ENCODE measurements at places on chromosomes 16 and 17. TPM values are rescaled to one million over a fixed set of nuclear protein-coding genes. Genes with fewer than 3 reads are reported as not detected.
A peak's percentile ranks its signal among the peaks of the same experiment; 100 is the strongest.

- DNase-seq, result no peak
Measured at GRCh38 chr17:35735036-35735805, 3.8 kb downstream of the RASL10B start.

DNA sequence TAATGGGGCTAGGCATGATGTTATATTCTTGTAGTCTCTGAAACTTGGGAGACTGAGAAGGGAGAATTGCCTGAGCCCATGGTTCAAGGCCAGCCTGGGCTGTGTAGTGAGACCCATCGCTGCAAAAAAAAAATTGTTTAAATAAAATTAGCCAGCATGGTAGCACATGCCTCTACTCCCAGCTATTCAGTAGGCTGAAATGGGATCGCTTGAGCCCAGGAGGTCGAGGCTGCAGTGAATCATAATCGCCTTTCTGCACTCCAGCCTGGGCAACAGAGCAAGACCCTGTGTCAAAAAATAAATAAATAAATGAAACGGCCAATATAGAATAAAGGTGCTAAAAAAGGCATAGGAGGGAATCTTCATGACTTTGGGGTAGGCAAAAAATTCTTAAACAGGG is 13.9 kb upstream of the SLX4 start:
- DNase-seq, result no peak

DNA sequence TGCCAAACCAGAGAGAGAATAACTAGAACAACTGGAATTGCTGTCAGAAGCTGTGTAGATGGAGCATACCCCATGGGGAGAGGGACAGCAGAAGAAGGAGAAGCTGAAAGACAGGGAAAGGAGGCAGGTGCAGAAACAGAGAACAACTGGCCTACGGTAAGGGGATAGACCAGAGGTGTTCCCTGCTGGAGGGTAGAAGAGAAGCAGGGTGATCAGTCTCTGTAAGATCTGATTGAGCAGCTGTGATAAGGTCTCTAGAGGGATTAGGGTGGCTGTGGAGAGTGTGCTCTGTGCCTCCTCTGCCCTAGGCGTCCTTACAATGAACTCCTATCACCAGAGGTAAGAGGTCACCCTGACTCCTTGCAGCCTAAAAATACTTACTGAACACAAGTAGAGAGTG is 30.4 kb upstream of the HS3ST3B1 start:
- DNase-seq, result no peak

GRCh38 chr17:69539781-69540319 is 125.4 kb downstream of the MAP2K6 start:
- no peak for DNase-seq

- no peak for DNase-seq
Measured at GRCh38 chr17:6135996-6136395, 65.8 kb downstream of the WSCD1 start.

G6PC1 gene
- not detected for total RNA-seq

GRCh38 chr16:53985861-53986260 is 281.9 kb downstream of the FTO start:
- DNase-seq, result no peak

DNA sequence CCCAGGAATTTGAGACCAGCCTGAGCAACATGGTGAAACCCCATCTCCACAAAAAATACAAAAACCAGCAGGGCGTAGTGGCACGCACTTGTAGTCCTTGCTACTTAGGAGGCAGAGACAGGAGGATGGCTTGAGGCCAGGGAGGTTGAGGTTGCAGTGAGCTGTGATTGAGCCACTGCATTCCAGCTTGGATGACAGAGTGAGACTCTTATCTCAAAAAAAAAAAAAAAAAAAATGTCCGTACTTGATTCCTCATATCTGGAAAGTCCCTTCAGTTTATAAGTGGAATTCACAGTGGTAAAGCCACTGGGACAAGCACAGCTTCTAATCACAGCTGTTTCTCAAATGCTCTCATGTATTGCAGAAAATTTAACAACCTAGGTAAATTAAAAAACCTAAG is 78.6 kb upstream of the CREBBP start:
- DNase-seq, result no peak

- DNase-seq, result no peak
Measured at GRCh38 chr16:80563066-80563465, 22.3 kb downstream of the DYNLRB2 start.

DNA sequence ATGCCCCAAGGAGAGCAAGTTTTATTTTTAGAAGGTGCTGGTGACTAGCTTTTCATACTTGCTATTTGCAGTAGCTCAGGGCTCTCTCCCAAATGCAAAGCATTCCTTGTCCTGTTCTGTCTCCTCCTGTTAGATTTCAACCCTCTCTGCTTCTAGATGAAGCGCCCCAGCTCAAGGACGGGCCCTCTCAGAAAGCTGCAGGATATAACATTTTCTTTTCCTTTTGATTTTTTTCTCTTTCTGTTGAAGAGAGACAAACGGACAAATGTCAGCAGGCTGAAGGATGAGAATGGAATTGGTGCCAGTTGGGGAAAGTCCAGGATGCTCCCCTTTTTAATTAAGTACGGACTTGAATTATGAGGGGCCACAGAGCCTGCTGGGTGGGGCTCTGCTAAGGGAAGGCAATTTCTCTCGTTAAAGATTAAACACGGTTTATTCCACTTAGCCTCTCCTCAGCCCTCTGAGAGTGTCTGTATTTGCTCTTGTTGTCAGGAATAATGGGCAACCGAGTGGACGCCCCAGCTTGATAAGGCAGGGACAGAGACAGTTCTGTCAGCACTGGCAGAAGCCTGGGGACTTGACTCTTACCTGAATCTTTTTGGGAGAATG is 6.2 kb upstream of the ETV4 start:
- no peak for DNase-seq

DNA sequence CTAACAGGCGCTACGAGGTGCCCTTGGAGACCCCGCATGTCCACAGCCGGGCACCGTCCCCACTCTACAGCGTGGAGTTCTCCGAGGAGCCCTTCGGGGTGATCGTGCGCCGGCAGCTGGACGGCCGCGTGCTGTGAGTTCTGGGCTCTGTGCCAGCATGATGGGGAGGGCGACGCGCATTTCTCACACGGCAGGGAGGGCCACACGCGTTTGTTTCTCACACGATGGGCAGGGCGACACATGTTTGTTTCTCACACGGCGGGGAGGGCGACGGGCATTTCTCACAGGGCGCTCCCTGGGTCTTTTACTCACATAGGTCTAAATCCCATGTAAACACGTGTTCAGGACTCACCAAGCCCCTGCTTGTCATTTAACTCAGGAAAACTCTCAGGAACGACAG is 4.4 kb downstream of the GAA start:
- no peak for DNase-seq

- no peak for DNase-seq
Measured at GRCh38 chr17:2904135-2904534, 107.9 kb downstream of the RAP1GAP2 start.

DNA sequence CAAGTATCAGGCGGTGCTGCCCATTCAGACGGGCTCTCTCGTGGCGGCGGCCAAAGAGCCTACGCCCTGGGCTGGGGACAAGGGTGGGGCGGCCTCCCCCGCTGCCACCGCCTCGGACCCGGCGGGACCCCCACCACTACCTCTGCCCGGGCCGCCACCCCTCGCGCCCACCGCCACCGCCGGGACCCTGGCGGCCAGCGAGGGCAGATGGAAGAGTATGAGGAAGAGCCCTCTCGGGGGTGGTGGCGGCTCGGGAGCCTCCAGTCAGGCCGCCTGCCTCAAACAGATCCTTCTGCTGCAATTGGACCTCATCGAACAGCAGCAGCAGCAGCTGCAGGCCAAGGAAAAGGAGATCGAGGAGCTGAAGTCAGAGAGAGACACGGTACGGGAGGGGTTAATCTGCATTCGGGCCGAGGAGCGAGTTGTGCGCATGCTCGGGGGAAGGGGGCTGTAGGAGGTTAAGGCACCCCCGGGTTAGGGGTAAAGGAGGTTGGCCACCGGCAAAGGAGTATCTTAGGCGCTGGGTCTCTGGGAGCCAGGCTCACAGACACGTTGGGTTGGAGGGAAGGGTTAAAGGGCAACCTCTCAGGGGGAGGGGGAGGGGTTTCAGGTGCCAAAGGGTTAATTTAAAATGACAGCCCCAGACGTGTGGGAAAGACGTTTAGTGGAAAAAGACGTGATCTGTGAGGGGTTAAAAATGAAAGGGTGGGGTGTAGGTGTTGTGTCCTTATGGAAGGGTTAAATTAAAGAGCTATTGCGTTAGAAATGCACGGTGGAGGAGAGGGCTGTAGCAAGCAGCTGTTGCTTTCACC is 1.4 kb downstream of the MSL1 start:
- DNase-seq, result peak; percentile 91

GRCh38 chr17:79835953-79836509 is 3.2 kb downstream of the CBX4 start:
- peak; percentile 68 for DNase-seq

DNA sequence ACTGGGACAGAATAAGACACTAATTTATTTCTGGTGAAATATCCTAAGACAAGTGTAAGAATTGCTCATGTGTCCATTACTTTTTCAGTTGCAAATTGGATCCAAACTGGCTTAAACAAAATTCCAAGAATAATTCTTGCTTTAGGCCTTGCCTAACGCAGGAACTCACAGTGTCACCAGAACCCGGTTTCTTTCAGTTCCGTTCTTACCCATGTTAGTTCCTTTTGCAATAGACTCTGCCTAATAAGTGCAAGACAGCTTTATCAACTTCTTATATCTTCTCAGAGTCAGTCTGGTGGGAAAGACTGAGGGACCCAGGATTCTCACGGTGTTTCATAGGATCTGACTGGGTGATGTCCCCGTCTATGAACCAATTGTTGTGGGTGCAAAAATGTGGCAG is 24.7 kb downstream of the GDE1 start:
- DNase-seq, result no peak

GRCh38 chr16:67441271-67441753 is 10.4 kb downstream of the HSD11B2 start:
- DNase-seq, result no peak

GRCh38 chr16:3076577-3076976 is 11.1 kb downstream of the IL32 start:
- no peak for DNase-seq

GRCh38 chr17:41322094-41322902 is 6.8 kb upstream of the KRTAP17-1 start:
- DNase-seq, result no peak

PGAP3 gene
- 12.5 TPM for total RNA-seq

DNA sequence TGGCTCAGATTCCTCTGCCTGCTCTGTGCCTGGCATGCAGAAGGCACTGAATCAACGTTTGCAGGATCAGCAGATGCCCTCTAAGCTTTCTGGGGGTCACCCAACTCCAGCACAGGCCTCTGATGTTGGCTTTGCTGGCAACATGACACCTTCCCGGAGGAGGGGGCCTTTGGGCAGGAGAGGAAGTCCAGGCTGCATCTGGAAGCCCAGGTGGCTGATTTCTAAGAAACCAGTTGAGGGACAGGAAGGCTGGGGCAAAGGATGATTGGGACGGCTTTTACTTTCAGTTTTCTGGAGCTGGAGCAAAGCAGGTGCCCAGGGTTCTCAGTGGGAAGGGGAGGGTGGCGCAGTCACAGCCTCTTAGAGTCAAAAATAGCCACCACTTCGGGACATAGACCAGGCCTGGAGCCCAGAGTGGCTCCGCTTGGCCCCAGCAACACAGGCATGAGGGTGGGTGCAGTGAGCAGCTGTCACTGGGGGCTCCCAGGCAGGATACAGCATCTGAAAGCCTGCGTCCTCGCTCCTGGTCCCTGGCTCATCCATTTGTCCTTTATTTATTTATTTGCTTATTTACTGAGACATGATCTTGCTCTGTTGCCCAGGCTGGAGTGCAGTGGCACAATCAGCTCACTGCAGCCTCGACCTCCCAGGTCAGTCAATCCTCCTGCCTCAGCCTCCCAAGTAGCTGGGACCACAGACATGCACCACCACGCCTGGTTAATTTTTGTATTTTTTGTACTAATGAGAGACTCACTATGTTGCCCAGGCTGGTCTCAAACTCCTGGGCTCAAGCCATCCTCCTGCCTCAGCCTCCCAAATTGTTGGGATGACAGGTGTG is 15.1 kb downstream of the SOCS1 start:
- peak; percentile 85 for DNase-seq

TBC1D26 gene
- total RNA-seq, result not detected

DNA sequence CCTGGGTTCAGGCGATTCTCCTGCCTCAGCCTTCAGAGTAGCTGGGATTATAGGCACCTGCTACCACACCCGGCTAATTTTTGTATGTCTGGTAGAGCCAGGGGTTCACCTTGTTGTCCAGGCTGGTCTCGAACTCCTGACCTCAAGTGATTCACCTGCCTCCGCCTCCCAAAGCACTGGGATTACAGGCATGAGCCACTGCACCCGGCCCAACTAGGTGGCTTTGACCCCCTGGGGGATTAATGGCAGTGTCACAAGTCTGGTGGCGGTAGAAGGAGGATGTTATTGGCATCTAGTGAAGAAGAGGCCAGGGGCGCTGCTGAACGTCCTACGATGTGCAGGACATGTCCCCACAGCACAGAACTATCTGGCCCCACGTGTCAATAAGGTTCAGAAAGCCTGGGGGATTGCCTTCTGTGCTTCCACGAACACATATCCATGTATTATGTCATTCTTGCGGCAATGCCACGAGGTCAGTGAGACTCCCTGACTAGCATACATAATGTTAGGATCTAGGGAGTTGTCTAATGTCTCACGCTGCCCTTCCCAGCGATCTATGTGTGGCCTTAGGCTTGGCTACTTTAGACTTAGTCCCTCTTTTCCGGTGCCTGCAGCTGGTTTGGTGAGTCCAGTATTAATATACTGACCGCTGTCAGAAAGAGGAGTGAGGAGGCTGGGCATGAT is 75.8 kb downstream of the ABCC6 start:
- DNase-seq, result no peak

- DNase-seq, result peak; percentile 2
Measured at GRCh38 chr17:5986644-5987043, 83.5 kb upstream of the WSCD1 start.

DNA sequence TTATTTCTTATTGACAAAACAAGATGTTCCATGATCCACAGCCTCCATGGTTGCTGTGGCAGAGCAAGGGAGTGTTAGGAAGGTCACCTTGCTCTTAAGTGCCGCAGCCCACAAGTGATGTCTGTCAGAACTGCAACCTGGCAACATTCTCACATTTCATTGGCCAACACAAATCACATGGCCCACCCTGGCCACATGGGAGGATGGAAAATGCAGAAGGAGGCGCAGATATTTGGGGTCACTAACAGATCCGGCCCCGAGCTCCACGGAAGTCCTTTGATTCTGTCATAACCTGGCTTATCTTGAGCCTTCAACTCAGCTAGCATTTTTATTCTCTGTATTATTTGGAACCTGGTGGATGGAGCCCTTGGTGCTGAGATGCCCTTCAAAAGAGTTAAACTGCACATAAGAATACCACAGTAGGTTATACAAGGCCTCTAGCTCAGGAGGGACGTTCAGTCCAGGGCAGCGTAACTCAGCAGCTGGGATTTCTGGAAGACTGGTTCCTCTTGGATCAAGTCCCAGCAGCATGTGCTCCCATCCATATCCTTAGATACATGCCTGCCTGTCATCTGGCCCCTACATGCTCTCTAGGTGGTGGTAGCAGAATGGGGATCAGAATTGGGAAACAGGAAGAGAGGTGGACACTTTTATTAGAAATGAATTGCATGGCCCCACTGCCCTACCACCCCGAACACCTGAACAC is 508.1 kb downstream of the HAPSTR1 start:
- no peak for DNase-seq

GINS2 gene
- 93.0 TPM for total RNA-seq
